ENCODE measurements at places on chromosomes 1 and 21.
A peak's percentile ranks its signal among the peaks of the same experiment; 100 is the strongest.

- DNase-seq = no peak
Measured at GRCh38 chr1:67809887-67810286, 23.4 kb downstream of the GNG12 start.

DNA sequence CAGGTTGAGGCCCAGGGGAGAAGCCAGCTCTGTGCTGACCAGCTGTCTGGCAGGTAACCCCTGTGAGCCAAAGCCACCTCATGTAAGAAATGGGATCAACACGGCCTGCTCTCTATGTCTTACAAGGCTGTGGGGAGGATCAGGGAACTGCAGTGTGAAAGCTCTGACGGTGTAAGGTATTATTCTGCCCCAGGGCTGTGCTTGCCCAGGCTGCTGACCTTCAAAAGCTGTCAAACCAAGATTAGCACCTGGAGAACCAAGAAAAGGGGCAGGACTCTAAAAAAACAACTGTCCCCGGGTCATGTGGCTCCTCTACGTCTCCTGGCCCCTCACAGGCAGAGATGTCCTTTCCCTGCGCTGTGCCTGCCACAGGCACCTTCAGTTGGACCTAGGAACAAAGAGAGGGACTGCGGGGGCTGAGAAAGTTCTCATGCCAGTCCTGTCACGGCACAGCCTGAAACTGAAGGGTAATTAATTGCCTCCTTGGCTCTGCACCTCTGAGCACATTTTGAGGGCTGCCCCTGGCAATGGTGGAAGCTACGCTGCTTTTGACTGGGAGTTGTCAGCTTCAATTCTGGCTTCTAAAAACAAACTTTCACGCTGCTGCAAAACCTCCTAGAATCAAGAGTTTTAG is 77.6 kb downstream of the PGBD5 start:
- DNase-seq = no peak

- no peak for DNase-seq
Measured at GRCh38 chr1:48717082-48717481, 59.6 kb downstream of the BEND5 start.

DNA sequence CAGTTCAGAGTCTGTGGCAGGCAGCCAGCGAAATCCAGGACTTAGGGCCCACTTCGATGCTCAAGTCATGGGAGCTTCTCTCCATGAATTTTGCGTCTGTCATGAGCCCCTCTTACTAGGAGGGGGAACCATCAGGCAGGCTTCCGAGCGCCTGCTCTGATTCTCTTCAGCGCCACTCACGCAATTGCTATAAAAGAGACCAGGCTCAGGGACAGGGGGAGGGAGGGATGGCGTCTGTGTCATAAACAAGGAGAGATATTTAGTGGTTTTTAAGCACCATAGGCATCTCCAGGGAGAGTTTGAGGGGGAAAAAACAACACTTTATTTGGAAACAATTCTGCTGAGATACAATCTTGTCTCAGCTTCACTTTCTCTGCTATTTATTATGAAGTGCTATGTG is 60.6 kb downstream of the NAV1 start:
- DNase-seq = no peak

DNA sequence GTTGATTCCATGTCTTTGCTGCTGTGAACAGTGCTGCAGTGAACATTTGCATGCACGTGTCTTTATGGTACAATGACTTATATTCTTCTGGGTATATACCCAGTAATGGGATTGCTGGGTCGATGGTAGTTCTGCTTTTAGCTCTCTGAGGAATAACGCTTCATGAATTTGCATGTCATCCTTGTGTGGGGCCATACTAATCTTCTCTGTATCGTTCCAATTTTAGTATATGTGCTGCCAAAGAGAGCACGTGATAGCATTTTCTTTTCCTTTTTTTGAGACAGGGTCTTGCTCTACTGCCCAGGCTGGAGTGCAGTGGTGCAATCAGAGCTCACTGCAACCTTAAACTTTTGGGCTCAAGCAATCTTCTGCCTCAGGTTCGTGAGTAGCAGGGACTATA is 24.9 kb upstream of the MAP1LC3C start:
- DNase-seq = no peak

DNA sequence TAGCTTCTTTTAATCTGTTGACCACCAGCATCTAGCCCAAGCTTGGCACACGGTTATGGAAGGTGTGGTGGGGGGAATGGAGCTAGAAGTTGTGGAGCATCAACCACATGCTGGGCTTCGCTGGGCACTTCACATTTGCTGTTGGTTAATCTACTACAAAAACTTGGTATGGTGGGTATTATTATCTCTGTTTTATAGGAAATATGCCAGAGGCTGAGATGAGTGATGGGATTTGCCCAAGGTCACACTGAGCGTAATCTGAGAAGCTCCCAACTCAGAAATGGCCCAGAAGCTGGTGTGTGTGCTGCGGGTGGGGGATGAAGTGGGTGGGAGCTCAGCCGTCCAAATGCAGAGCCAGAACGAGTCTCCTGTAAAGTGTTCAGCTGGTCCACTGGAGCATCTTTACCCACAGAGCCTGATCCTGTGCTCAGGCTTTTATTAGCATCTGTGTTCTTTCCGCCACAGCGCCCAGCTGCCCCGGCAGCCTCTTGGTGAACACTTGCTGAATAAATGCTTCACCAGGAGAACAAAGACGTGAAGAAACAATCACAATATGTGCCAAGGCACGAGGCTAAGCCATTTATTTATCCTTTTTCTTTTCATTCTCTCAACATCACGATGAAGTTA is 98.6 kb upstream of the JUN start:
- DNase-seq = no peak

DNA sequence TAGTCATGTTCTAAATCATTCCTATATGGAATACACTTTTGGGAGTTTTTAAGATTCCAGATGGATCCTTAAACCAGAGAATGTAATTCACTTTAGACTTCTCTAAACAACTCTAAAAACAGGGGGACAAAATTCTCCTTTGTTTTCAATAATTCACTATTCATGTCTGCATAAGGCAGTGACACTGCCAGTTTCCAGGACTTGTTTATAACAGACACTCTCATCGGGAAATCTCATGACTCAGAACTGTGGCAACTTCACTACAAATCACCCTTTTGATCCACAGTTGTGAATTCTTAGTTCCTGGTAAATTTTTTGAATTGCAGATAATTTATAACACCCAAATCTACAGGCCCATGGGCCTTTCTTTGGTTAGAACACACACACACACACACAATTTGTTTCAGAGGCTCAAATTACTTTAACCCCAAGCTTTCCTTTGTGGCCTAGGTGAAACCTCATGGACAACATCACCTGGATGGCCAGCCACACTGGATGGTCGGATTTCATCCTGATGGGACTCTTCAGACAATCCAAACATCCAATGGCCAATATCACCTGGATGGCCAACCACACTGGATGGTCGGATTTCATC is at the start of gene OR2T4:
Gene OR2T4 (plus strand): TSS at position 545 of the 595 bp plus-strand sequence. CDS start 0 bp downstream, at position 545.
- no peak for DNase-seq

DNA sequence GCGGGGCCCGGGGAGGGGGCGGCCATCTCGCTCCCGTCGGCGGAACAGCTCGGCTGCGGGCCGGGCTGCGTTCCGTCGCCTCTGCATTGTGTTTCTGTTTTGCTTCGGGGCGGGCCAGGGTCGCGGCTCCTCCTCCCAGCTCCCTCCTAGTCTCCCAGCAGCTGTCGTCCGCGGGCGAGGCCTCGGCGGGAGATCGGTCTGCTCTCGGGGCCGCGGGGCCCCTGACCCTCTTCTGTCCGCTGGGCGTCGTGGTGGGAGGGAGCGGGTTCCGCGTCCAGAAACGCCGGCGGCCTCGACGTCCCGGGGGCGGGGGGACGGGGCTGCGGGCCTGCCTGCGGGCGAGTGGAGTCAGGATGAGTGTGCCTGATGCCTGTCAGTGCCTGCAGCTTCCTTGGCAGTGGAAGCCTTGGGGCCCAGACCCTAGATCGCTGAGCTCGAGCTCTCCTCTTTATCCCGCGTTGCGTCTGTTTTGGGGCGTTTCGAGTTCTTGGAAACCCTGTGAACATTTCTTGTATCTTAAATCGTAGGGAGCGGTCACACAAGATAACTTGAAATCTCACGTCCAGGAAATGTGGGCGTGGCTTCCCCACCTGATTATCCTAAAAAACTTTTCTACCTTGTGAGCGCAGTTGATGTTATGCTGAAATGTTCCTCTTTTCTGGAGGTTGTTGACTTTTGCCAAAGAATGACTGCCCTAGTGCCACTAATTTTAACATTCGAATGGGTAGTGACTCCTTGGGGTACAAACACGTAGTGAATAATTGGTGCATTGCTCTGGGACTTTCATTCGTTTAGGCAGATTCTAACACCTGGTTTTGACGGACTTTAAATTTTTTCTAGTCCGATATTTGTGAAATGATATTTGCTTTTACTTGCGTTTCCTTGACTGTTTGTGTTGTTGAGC is 676 bp downstream of the MORC3 start:
- DNase-seq = peak; percentile 29
